ENCODE measurements at places on chromosomes 16 and 17.

- DNase-seq, result no peak
These were observed 260.2 kb upstream of the DYNLRB2 start for GRCh38 chr16:80280557-80280956.

GRCh38 chr17:10357768-10358167 is 15.0 kb downstream of the MYH13 start:
- no peak for DNase-seq

DNA sequence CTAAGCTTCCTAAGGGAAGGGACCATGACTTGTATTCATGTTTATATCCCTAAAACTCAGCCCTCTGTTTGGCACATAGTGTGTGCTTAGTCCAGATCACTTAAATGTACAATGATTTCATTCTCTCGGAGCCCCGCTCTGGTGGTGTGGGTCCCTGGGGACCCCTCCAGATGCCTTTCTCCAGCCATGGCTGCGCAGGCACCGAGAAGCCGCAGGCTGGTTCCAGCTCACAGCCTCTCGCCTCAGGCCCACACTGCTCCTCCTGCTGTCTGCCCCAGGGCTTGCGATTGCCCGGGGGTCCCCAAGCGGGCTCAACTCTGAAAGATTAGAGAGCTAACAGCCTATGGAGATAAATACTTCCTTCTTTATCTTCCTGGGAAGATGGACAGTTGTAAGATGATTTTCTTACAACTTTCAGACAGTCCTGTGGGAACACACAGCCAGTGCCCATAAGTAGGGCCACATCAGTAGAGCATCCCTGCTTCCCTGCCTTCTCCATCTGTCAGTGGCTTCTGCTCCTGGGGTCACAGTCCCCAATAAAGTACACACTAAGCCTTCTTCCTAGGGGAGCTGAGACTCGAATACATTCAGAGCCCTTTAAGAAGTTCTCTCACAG is 66.2 kb downstream of the CENPV start:
- DNase-seq, result no peak

- no peak for DNase-seq
These were observed 44.7 kb upstream of the KCNJ16 start for GRCh38 chr17:70030371-70030770.

GRCh38 chr16:57600048-57600835 is 28.2 kb upstream of the ADGRG1 start:
- DNase-seq, result peak; percentile 24

DNA sequence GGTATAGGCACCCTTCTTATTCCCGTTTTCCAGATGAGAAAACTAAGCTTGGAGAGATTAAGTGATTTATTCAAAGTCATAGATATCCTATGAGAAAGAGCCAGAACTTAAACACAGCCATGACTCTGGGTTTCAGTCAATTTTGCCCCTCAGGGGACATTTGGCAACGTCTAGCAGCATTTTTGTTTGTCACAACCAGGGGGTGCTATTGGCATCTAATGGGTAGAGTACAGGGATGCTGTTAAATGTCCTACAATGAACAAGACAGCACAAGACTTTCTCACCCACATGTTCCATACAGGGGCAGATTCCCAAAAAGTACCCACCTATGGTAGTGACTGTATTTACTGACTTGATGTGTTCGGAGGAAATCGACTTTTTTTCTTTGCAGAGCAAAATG is 4.8 kb upstream of the SHISA9 start:
- peak; percentile 68 for DNase-seq

GRCh38 chr16:69465083-69465721 is 40.8 kb downstream of the CYB5B start:
- DNase-seq, result no peak

GRCh38 chr16:72848759-72849664 is 198.9 kb downstream of the ZFHX3 start:
- peak; percentile 66 for DNase-seq

GRCh38 chr17:77875881-77876509 is 82.5 kb upstream of the TNRC6C start:
- no peak for DNase-seq

DNA sequence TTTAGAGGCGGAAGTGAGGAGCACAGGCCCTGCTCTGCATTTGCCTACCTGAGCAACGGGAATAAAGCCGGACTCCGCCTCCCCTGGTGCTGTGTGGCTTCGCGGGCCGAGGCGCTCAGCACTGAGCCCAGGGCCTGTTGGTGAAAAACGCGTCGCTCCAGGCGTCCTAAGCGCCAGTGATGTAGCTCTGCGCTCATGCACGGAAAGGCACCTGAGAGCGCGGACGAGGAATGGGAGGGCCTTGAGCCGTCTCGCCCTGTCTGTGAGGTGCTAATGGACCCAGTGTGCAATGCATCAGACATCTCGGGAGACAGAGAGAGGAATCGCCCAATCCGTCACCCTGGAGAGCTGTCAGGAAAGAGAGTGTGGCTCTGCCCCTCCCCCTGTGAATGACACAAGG is 17.2 kb upstream of the ATP2A3 start:
- no peak for DNase-seq

DNA sequence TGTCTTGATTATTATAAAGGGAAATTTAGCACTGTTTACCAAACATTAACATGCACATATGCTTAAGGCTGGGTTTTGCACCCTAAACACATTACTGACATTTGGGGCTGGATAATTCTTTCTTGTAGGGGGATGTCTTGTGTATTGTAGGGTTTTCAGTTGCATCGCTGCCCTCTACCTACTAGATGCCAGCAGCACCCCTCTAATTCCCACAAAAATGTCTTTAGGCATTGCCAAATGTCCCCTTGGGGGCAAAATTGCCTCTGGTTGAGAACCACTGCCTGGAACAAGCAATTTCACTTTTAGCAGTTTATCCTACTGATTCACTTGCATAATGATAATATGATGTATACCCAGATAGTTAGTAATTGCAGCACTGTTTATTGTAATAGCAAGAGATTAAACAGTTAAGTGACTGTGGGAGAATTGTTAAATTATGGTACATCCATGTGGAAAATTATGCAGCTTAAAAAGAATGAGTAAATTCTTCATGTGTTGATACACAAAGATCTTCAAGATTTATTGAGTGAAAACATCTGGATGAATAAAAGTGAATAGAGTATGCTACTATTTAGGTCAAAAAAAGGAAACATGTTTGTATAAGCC is 18.4 kb downstream of the PRSS54 start:
- no peak for DNase-seq

DNA sequence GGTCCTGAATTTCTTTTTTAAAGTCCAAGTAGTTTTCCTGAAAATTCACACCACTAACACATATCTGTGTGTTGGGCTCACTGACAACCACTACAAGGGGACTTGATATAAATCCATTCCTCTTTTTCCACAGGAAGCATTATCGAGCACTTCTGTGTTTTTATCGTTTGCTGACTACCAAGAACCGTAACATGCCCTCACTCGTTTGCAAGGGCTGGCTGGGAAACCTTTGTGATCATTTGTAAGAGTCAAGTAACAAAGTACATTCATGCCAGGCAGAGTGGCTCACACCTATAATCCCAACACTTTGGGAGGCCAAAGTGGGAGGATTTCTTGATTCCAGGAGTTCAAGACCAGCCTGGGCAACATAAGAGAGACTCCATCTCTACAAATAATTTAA is 62.1 kb downstream of the ZZEF1 start:
- DNase-seq, result no peak

GRCh38 chr17:65593092-65593854 is 31.8 kb upstream of the AXIN2 start:
- no peak for DNase-seq

- no peak for DNase-seq
These were observed 61.5 kb downstream of the WSB1 start for GRCh38 chr17:27355419-27355818.

- DNase-seq, result no peak
These were observed 1.7 kb upstream of the IGF2BP1 start for GRCh38 chr17:48995304-48995973.

DNA sequence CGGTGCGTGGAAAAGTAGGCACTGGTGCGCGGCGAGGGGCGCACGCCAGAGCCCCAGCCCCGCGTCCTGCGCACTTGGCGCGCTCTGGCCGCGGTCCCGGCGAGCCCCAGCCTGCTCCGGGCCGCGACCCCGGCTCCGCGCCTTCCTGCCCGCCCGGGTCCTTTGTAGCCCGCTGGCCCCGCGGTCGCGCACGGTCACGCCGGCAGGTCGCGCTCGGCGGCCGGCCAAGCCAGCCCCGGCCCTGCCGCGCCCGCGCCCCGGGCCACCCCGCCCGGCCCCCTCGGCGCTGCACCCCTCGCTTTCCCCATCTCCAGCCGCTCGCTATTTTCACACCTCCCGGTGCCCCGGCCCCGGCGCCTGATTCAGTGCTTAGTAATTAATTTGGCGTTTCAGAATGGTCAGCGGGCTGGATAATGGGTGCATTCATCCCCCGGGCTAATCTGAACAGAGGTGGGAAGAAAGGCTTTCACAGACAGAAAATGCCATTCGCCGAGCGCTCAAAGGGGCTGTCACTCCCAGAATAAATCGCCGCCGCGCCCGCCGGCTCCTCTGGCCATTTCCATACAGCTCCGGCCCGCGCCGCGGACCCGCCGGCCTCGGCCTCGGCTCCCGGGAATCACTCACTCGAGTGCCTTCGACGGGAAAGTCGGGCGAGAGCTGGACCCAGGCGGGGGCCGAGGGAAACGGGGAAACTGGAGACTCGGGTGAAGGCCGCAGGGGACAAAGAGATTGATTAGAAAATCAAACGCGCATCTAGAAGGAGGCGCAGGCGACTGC is 17.8 kb upstream of the NTN1 start:
- DNase-seq, result no peak

DNA sequence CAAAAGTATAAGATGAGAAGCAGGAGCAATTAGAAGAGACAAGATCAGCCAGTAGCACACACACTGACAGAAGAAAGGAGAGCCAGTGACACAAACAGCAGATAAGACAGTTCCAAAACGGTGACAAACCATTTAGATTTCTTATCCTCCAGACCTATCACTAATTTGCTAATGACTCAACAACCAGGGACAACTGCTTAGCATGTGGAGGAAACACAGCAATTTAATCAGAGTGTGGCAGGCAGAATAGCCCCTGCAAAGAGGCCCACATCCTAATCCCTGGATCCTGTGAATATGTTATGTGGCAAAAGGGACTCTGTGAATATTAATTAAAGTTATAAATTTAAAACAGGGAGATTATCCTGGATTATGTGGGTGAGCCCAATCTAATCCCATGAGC is 81.1 kb downstream of the CACNG1 start:
- DNase-seq, result no peak

DNA sequence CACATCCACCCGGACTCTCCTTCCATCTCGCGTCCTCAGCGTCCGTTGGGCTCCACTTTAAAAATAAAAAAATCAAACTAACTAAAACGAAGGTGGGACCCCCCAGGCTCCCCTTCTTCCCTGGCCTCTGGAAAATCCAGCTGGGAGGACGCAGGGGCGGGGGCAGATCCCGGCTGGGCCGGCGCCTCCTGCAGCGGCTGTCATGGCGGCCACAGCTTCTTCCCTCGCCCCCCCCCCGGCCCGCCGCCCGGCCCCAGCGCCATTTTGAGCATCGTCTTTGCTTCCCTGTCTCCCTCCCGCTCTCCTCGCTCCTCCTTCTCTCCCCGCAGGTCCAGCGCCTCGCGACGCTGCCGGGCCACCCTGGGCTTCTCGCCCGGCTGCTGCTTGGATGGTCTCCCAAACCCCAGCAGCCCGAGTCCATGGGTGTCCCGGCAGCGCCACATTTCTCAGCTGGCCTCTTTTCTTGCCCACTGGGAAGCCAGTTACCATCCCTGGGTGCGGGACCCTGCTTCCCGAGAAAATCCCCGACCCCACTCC is 3.3 kb downstream of the HOXB2 start:
- peak; percentile 48 for DNase-seq

DNA sequence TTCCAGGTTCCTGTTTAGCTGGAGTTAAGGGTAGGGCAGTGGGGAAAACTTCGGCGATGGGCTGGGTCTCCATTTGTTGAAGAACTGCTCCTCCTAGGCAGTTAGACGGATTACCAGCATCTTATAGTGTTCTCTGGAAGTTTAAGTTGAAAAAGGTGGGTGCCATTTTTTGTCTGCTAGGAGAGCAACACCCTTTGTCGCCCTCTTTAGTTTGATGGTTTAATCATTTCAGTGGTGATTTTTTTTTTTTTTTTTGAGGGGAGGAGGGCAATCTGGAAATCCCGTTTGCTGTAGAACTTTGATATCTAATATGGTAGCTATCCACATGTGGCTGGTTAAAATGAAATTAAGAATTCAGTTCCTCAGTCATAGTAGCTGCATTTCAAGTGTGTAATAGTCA is 4.1 kb downstream of the UBFD1 start:
- DNase-seq, result no peak

DNA sequence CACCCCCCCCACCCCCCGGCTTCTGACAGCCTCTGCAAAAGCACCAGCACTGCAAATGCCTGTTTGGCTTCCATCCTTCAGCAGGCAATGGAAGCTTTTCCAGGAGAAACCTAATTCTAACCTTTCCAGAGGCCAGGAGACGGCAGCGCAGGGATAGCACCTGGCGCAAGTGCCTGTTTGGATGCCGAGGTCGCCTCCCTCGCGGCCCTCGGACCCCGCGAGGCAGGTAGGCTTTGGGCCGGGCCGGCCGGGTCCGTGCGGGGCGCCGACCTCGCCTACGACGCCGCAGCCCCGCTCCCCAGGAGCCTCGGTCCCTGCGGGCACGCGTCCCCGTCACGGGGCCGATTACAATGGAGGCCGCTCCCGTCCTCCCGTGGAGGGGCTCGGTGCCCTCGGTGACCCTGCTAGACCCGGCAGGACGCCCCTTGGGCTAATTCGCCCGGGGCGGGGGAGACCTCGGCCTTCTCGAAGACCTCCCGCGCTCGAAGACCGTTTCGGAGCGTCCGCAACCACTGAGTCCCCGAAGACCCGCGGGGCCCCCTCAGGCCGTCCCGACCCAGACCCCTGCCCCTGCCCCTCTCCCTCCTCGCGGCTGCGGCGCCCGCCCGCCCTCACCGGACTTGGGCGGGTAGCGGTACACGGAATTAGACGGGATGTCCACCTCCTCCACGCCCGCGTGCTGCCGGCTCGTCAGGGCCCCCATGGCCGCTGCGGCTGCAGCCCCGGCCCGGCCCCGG is 587 bp downstream of the RNF157 start:
- DNase-seq, result no peak

DNA sequence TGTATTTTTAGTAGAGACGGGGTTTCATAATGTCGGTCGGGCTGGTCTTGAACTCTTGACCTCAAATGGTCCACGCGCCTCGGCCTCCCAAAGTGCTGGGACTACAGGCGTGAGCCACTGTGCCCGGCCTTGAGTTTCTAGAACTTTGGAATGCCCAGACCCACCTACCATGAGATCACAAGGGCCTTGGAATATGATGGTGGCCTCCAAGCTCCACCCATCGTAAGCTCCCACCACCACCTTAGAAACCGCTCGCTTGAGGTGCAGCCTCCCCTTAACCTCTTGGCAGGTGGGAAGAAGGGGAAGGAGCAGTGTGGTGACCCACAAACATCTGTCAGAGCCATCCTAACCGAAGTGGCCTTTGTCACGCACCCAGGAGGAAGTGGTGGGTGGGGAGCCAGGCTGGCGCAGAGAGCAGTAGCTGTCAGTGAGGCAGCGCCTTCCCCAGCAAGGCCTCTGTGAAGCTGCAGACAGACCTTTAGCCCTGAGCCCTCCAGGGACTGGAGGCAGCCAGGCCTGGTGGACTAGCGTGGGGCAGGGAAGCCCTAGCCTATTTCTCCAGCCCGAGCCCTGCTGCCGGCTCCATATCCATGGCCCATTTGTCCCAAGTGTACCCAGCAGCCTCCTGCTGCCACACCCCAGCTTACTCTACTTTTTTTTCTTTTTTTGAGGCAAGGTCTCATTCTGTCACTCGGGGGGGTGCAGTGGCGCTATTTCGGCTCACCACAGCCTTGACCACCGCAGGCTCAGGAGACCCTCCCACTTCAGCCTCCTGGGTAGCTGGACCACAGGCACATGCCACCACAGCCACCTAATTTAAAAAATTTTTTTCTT is 13.1 kb upstream of the SEPHS2 start:
- no peak for DNase-seq

- no peak for DNase-seq
These were observed 12.3 kb upstream of the MPRIP start for GRCh38 chr17:17029938-17030337.

GRCh38 chr17:3513305-3514035 is 37.7 kb downstream of the ASPA start:
- DNase-seq, result no peak
